ENCODE measurements at places on chromosomes 6 and 20.

- DNase-seq: no peak
These were observed 156.1 kb downstream of the MRPL14 start for GRCh38 chr6:43970913-43971775.

- no peak for DNase-seq
These were observed 9.1 kb downstream of the EBF4 start for GRCh38 chr20:2701671-2702081.

- DNase-seq: no peak
These were observed 622 bp upstream of the KIZ start for GRCh38 chr20:21125072-21125848.

- DNase-seq: peak; percentile 28
These were observed 35.1 kb upstream of the RFPL4B start for GRCh38 chr6:112311950-112312547.

- no peak for DNase-seq
These were observed 511.9 kb upstream of the CITED2 start for GRCh38 chr6:139886396-139886795.

- no peak for DNase-seq
These were observed 137.0 kb downstream of the SLC23A2 start for GRCh38 chr20:4864311-4864752.

- no peak for DNase-seq
These were observed 87.6 kb downstream of the MAN1A1 start for GRCh38 chr6:119261944-119262284.

DNA sequence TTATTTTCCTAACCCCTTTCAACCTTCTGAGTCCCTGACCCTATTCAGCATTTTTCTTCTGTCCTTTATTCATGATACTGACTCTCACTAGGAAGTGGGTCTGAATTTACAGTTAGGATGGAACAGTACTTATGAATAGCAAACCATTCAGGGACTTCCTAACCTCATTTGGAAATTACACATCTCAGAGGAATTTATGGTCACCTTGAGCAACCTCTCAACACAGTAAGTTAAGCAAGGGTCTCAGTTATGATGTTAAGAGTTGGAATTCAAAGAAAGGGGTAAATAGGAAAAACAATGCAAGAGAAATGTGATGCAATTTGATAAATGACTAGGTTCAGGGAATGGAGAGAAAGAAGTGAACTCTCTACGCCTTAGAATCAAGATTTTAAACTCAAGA lies 97.3 kb downstream of the GPR6 start:
- no peak for DNase-seq

GRCh38 chr6:151058021-151058733 lies 181.6 kb upstream of the AKAP12 start:
- DNase-seq: no peak

- DNase-seq: no peak
These were observed 38.1 kb downstream of the IYD start for GRCh38 chr6:150406948-150407347.

DNA sequence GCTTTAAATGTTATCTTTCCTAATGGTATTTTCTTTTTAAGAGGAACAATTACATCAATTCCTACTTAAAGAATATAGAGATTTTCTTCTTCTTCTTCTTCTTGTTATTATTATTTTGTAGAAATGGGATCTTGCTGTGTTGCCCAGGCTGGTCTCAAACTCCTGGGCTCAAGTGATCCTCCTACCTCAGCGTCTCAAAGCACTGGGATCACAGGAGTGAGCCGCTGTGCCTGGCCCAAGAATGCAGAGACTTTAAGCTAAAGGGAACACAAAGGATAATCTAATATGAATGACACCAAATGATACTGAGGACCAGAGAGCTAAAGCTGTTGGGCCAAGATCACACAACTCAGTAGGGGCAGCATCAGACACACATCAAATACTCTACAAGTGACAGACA lies 87.4 kb upstream of the FOXQ1 start:
- no peak for DNase-seq

- DNase-seq: no peak
These were observed 5.4 kb upstream of the FAM210B start for GRCh38 chr20:56353356-56353755.

DNA sequence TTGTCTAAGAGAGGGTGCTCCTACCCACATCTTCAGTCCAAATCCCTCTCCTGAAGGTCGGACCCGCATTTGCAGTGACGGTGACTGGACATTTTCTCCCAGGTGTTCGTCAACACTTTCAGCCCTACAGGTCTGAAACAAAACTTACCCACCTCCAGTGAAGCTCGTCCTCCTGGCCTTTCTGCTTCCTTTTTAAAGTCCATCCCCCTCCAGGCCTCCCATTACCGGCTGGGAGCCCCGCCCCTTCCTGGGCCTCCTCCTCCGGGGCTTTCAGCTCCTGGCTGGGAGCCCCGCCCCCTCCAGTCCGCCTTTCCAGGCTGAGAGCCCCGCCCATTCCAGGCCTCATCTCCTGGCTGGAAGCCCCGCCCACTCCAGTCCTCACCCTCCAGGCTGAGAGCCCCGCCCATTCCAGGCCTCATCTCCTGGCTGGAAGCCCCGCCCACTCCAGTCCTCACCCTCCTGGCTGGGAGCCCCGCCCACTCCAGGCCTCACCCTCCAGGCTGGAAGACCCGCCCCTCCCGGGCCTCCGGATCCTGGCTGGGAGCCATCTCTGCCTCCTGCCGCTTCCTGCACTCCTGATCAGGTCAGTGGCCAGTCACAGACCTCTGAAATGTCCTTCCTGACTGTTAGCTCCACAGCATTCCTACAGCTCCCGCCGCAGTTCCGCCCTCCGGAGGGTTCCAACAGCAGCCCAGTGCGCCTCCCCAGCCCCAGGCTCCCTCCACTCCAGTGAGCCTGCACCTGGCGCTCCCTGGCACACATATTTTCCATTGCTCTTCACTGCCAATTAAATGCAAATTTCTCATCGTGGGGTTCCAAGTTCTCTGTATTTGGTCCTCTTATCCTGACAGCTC lies 98.5 kb downstream of the LY86 start:
- no peak for DNase-seq

DNA sequence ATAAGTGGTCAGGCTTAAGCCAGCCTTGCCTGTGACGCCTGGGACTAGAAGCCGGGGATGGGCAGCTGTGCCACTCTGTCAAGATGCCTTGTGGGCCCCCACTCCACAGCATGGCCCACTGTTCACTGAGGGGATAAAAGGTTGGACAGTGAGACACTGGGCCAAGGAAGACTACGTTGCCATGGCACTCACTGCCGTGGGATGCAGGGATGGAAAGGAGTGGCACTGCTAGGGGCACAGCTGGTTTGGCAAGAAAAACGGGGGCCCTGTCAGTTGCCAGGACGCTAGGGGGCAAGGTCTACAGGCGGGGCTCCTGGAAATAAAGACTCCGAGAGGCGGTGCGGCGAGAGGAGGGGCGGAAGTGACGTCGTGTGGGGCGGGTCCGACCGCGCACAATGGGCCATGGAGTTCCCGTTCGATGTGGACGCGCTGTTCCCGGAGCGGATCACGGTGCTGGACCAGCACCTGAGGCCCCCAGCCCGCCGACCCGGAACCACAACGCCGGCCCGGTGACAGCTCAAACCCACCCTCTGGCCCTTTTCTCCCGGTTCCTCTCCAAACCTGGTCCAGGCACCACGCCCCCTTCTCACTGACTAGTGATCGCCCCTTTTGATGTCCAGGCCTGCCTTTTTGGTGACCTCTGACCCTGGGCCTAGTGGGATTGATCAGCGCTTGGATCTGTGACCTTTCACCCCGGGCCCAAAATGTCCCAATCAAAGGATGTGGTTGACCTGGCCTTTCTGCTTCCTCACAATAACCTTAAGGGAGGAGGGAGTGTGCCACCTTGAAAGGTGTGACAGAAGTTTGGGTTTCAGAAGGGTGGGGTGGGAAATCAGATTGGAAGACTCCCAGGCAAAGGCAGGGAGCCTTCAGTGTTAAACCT lies at the start of gene ATAT1:
Gene ATAT1 (plus strand): TSS at position 391 of the 883 bp plus-strand sequence.
- peak; percentile 92 for DNase-seq

GRCh38 chr20:43444107-43444506 lies 13.6 kb upstream of the SRSF6 start:
- DNase-seq: no peak
